ENCODE measurements at places on chromosomes 2 and 18.

- DNase-seq, result no peak
These were observed 151.0 kb downstream of the ZNF516 start for GRCh38 chr18:76343938-76344569.

- DNase-seq, result no peak
These were observed 17.1 kb downstream of the TSHZ1 start for GRCh38 chr18:75227535-75228296.

GRCh38 chr2:195779491-195779890 lies 122.5 kb downstream of the SLC39A10 start:
- no peak for DNase-seq

GRCh38 chr2:104656571-104657163 lies 197.2 kb upstream of the POU3F3 start:
- DNase-seq, result no peak

GRCh38 chr18:22999212-22999611 lies 66.1 kb downstream of the RBBP8 start:
- no peak for DNase-seq

GRCh38 chr2:204081487-204082425 lies 145.2 kb downstream of the ICOS start:
- DNase-seq, result no peak

DNA sequence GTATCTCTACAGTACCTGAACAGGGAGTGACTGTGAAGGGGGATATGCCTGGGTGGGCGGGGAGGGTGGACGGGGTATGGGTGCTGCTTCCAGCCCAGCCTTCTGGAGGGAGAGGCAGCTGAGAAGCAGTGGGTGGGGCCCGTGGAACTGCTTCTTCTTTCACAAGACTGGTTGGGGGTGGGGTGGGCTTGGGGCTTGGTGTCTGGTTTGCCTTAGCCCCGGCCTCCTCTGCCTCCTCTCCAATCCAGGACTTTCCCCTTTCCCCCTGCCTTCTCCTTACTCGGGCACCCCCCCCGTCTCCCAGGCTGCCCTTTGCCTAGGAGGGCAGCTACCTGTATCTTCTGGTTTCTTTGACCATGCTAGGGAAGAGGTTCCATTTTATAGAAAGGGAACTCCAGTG lies 233.4 kb downstream of the DYSF start:
- no peak for DNase-seq

DNA sequence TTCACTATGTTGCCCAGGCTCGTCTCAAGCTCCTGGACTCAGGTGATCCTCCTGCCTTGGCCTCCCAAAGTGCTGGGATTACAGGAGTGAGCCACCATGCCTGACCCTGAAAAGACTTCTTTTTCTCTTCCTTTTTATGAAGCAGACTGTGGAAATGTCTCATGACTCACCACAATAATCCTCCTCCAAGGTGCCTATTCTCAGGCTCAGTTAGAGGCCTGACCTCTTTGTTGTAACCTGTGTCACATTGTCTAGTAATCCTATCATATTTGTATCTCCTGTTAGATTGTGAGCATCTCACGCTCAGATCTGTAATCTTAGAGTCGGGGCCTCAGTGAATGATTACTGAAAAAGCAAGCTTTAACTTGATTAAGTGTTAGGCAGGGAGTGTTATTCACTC lies 18.3 kb upstream of the TAF4B start:
- no peak for DNase-seq

DNA sequence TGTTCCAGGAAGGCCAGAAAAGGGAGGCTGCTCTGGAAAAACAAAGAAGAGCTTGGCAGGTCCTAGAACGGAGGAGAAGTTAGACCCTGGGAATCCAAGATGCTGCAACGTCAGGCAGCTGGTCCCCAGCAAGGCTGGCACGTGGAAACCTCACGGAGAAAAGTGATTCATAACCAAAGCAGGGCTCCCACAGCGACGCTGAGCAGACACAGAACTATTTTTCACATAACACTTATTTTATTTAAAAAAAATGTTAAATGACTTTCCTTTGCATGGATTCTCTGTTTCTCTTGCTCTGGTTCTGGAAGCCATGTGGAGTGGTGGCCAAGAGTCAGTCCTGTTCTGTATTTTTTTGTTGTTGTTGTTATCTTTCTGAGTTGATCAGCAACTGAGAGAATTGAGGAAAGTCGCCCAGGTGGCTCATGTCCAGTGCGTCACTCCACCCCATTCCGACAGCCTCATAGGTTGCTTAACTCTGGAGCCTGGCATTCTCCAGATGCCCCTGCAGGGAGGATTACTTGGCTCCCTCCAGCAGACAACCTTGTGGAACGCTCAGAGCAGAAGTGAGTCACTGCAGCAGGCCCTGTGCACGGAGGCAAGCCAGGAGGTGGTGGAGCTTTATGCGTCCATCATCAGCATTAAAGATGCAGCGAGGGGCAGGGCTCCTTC lies 229.9 kb upstream of the HDAC4 start:
- DNase-seq, result no peak

- DNase-seq, result no peak
These were observed 126.5 kb downstream of the ZNF407 start for GRCh38 chr18:74724186-74724585.

DNA sequence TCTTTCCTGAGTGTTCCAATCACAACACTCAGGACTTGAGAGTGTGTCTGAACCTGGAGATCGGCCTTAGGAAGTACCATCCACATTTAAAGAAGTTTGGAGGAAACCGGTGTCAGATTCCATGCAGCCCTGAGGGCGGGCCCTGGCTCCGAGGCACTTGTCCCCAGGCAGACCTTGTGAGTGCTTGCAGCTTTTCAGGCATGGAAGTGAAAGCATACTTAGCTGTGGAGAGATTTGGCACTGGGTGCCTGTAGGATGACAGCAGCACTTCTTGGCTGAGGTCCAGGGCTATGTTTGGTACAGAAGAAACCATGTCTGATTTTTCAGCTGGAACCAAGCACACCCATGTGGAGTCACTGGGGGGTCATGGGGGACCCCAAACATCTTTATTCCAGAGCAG lies 230.8 kb downstream of the SEPTIN10 start:
- no peak for DNase-seq

GRCh38 chr2:60320724-60321123 lies 232.7 kb downstream of the BCL11A start:
- DNase-seq, result no peak

DNA sequence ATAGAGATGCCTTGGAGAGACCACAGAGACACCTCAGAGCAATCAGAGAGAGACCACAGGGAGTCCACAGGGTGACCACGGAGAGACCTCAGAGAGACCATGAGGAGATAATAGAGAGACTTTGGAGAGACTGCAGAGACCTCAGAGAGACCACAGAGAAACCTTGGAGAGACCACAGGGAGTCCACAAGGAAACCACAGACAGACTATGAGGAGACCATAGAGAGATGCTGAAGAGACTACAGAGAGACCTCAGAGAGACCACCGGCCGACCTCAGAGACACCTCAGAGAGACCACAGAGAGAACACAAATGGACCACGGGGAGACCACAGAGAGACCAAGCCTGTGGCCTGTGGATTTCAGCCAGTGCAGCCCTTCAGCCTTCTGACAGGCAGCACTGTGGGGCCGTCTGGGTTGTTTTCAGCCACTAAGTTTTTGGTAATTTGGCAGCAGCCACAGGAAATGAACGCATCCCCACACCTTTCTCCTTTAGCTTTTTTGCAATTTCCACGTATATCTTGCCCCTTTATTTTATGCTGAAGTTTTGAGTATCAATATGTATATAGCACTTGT lies 11.4 kb upstream of the TMEM18 start:
- DNase-seq, result no peak

- DNase-seq, result no peak
These were observed 1.6 kb downstream of the SESTD1 start for GRCh38 chr2:179263015-179263414.

- no peak for DNase-seq
These were observed 6.0 kb upstream of the GLI2 start for GRCh38 chr2:120729406-120730399.

DNA sequence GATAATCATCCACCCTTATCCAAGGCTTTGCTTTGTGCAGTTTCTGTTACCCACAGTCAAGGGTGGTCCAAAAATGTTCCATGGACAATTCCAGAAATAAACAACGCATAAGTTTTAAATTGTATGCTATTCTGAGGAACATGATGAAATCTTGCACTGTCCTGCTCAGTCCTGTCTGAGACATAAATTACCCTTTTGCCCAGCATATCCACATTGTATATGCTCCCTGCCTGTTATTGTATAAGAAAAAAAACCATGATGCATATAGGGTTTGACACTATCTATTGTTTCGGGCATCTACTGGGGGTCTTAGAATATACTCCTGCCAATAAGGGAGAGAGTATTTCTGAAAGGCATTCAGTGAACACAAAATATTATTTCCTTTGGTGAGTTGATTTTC lies 24.0 kb downstream of the LRRTM1 start:
- no peak for DNase-seq

GRCh38 chr2:238714038-238714528 lies 133.8 kb upstream of the TWIST2 start:
- no peak for DNase-seq

DNA sequence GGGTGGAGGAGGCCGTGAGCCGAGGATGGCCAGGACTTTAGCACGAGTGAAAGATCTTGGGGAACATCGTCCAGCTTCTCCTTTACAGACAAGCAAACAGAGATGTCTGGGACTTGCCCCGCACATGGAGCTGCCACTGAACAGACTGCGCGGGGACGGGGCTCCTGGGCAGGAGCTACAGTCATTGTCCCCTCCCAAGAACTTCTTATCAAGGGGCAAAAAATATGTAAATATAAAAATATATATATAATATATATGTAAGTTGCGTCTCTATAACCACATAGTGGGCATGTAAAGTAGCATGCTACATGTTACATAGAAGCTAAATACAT lies 245.0 kb upstream of the SALL3 start:
- DNase-seq, result no peak

Data from CD4-positive, alpha-beta T cell treated with Interleukin-6 for 4 hours (primary cell).